Effector memory CD4-positive, alpha-beta T cell (primary cell): ENCODE measurements at places on chromosomes 16 and 17.

GRCh38 chr16:4692460-4693295, 684 bp upstream of the NUDT16L1 start:
- H3K4me3 ChIP-seq, result peak overlapping the region; percentile 81
- H3K36me3 ChIP-seq, result peaks cover 32% of the 10 kb centered on the region
- peaks cover 20% of the 10 kb centered on the region for H3K4me1 ChIP-seq
- DNase-seq, result no peak
- H3K27ac ChIP-seq, result peak overlapping the region; percentile 68

- H3K27ac ChIP-seq, result no peak overlapping the region
- no peaks in the 10 kb centered on the region for H3K27me3 ChIP-seq
- DNase-seq, result no peak
- H3K4me1 ChIP-seq, result no peaks in the 10 kb centered on the region
- H3K36me3 ChIP-seq, result peaks cover 15% of the 10 kb centered on the region
Measured at GRCh38 chr17:601244-601925, 113.3 kb downstream of the VPS53 start.

DNA sequence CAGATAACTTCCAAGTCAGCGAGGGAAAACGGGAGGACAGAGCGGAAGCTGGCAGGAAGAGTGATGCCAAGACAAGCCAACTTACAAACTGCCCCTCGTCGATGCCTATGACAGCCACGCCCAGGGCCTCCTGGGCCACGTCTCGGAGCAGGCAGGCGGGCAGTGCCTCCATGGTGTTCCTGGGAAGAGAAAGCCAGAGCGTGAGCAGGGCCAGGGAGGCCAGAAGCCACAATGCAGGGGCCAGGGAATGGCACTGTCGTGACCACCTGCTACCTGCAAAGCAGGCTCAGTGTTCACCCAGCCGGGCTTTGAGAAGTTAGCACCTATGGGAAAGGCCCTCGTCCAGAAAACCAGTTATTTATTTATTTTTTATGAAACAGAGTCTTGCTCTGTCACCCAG, 4.3 kb downstream of the TK1 start:
- no peak for DNase-seq
- no peaks in the 10 kb centered on the region for H3K4me1 ChIP-seq
- H3K27ac ChIP-seq, result no peak overlapping the region
- no peak overlapping the region for H3K4me3 ChIP-seq

DNA sequence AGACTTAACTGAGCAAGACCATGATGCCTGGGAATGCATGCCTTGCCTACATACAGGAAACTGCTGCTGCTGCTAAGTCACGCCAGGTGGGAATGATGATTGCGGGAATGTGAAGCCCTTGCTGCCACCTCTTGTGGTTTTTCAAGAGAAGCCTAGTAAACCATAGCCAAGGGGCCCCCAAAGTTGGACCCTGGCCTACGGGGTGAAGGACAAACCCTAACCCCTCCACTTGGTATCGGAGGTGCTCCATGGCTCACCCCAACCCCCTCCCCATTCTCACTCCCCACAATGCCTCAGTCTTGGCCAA, 233.9 kb downstream of the ZNF423 start:
- H3K4me1 ChIP-seq, result no peaks in the 10 kb centered on the region
- no peaks in the 10 kb centered on the region for H3K27me3 ChIP-seq
- no peak overlapping the region for H3K27ac ChIP-seq
- no peaks in the 10 kb centered on the region for H3K36me3 ChIP-seq
- H3K4me3 ChIP-seq, result no peak overlapping the region
- DNase-seq, result no peak

- H3K4me1 ChIP-seq, result no peaks in the 10 kb centered on the region
- H3K27me3 ChIP-seq, result no peaks in the 10 kb centered on the region
- DNase-seq, result no peak
- no peak overlapping the region for H3K4me3 ChIP-seq
- no peaks in the 10 kb centered on the region for H3K36me3 ChIP-seq
Measured at GRCh38 chr16:6066652-6067051, 969.1 kb upstream of the EEF2KMT start.

DNA sequence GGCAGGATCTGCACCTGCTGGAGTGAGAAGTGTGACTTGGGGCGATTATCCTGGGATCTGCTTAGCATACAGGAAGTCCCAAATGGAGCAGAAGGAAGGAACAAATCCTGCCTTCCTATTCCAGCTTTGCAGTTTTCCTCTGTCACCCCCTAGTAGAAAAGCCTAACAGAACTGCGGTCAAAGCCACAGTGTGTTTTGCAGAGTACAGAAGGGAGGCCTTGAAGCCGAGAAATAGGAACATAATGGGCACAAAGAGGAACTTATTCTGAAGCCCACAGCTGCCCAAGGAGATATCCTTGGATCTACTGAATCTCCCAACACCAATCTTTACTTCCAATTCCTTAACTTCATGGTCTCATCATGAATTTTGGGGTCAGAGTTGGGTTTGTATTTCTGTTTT, 8.5 kb downstream of the KRTAP1-5 start:
- no peak overlapping the region for H3K4me3 ChIP-seq
- no peaks in the 10 kb centered on the region for H3K4me1 ChIP-seq
- no peak overlapping the region for H3K27ac ChIP-seq

- no peak for DNase-seq
- no peaks in the 10 kb centered on the region for H3K36me3 ChIP-seq
- no peak overlapping the region for H3K4me3 ChIP-seq
- no peaks in the 10 kb centered on the region for H3K27me3 ChIP-seq
- H3K4me1 ChIP-seq, result no peaks in the 10 kb centered on the region
Measured at GRCh38 chr16:15486661-15487060, 52.3 kb downstream of the BMERB1 start.

GRCh38 chr16:30628628-30629540, 18.7 kb upstream of the ZNF689 start:
- no peak overlapping the region for H3K4me3 ChIP-seq
- H3K27ac ChIP-seq, result no peak overlapping the region
- no peaks in the 10 kb centered on the region for H3K27me3 ChIP-seq

GRCh38 chr17:80791758-80792284, 199.8 kb upstream of the CHMP6 start:
- H3K36me3 ChIP-seq, result no peaks in the 10 kb centered on the region
- DNase-seq, result no peak
- no peaks in the 10 kb centered on the region for H3K27me3 ChIP-seq
- H3K4me3 ChIP-seq, result peak overlapping the region; percentile 5
- peak overlapping the region; percentile 67 for H3K27ac ChIP-seq

- no peaks in the 10 kb centered on the region for H3K27me3 ChIP-seq
- no peak overlapping the region for H3K4me3 ChIP-seq
- no peak overlapping the region for H3K27ac ChIP-seq
Measured at GRCh38 chr17:49557312-49558024, 18.2 kb upstream of the NXPH3 start.

DNA sequence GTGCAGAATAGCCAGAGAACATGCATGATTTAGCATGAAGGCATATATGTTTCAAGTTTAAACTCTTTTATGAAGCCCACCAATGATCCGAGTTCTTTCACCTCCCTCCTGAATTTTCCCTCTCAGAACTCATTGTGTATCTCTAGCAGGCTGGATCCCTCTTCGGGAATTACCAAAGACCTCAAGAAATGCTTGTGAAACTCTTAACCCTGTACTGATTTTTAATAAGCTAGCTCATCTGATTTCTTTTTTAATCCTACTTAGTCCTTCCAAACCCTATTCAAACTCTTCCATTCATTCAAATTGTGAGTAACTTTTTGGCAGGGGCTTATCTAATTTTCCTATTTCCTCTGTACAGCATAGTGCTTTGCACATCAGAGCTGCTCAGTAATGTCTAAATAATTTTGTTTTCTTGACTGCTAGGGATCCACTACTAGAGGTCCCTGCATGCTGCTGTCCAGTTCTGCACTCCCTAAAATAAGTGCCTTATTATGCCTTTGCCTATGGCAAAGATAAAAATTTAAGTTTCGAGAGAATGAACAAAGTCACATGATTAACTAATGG, 723.8 kb downstream of the CDH11 start:
- H3K27ac ChIP-seq, result no peak overlapping the region
- no peaks in the 10 kb centered on the region for H3K4me1 ChIP-seq
- no peaks in the 10 kb centered on the region for H3K36me3 ChIP-seq
- H3K4me3 ChIP-seq, result no peak overlapping the region
- DNase-seq, result no peak
- H3K27me3 ChIP-seq, result no peaks in the 10 kb centered on the region

DNA sequence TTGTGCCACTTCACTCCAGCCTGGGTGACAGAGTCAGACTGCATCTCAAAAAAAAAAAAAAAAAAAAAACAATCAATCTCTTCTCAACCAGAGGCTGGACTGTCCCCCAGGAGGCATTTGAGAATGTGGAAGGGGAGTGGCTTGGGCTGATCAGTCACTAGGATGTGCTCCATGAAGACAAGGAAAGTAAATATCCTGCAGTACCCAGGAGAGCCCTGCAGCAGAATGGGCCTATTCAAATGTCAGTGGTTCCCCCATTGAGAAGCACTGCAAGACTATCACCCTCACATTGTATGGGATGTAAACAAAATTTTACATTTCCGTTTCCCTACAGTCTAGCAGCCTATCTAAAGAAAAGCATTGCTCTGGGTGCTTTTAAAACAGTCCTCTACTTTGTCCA, 70.3 kb downstream of the DNAH9 start:
- H3K4me1 ChIP-seq, result no peaks in the 10 kb centered on the region
- no peaks in the 10 kb centered on the region for H3K27me3 ChIP-seq
- no peak overlapping the region for H3K27ac ChIP-seq
- H3K36me3 ChIP-seq, result no peaks in the 10 kb centered on the region
- no peak for DNase-seq

GRCh38 chr16:82895843-82896242, 269.1 kb downstream of the CDH13 start:
- H3K4me3 ChIP-seq, result no peak overlapping the region
- no peak overlapping the region for H3K27ac ChIP-seq

DNA sequence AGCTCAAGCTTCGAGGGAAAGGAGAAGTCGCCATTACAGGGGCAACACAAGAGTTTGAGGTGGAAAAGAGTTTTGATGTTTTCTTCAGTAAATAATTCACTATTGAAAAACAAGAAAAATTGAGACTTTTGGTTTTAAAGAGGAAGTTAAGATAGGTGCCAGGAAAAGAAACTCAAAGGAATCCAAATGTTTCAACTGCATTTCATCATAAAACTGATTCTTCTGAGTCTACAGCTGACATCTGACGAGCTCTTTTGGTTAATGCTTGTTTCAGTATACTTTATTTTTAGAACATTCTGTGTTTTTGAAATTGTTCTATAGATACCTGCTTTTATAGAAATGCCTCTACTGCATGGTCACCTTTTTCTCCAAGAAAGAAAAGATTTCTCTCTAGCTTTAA, 54.0 kb downstream of the ERN1 start:
- H3K36me3 ChIP-seq, result peaks cover 65% of the 10 kb centered on the region
- H3K27me3 ChIP-seq, result no peaks in the 10 kb centered on the region

- no peaks in the 10 kb centered on the region for H3K4me1 ChIP-seq
- no peaks in the 10 kb centered on the region for H3K36me3 ChIP-seq
- no peak for DNase-seq
- H3K27ac ChIP-seq, result no peak overlapping the region
Measured at GRCh38 chr16:22035153-22035552, 27.2 kb downstream of the MOSMO start.

DNA sequence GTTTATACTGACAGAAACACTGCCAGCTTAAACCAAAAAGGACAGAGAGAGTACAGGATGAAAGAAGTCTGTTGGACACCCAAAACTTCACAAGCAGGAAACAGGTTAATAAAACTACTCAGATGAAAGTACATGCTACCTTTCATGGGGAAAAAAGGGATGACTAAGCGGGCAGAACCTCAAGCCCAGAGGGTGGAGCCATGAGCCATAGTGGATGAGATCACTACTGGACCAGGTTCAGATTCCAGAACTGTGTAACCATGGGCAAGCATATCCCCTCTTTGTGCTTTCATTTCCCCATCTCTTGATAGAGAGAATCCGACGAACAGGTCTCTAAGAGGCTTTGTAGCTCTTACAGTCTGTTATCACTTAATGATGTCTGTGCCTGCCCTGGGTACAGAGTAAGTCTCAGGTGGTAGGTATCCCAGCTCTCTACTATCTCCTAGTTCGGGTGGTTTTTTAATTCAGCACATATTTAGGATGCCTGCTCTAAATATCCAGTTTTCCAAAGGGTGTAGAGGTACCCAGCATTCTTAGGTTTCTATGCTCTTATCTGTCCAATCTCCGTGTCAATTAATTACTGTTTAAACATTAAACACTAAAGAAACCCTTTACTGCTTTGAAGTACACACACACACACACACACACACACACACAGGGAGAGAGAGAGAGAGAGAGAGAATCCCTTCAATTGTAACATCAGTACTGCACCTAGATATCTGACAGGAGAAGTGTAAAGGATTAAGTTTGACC, 206.7 kb downstream of the ZNF423 start:
- H3K4me3 ChIP-seq, result no peak overlapping the region
- no peaks in the 10 kb centered on the region for H3K4me1 ChIP-seq
- DNase-seq, result no peak
- no peak overlapping the region for H3K27ac ChIP-seq

GRCh38 chr17:57259306-57259705, 3.0 kb downstream of the MSI2 start:
- H3K4me3 ChIP-seq, result no peak overlapping the region
- H3K27me3 ChIP-seq, result no peaks in the 10 kb centered on the region
- no peak overlapping the region for H3K27ac ChIP-seq
- DNase-seq, result no peak
- H3K4me1 ChIP-seq, result peaks cover 21% of the 10 kb centered on the region

DNA sequence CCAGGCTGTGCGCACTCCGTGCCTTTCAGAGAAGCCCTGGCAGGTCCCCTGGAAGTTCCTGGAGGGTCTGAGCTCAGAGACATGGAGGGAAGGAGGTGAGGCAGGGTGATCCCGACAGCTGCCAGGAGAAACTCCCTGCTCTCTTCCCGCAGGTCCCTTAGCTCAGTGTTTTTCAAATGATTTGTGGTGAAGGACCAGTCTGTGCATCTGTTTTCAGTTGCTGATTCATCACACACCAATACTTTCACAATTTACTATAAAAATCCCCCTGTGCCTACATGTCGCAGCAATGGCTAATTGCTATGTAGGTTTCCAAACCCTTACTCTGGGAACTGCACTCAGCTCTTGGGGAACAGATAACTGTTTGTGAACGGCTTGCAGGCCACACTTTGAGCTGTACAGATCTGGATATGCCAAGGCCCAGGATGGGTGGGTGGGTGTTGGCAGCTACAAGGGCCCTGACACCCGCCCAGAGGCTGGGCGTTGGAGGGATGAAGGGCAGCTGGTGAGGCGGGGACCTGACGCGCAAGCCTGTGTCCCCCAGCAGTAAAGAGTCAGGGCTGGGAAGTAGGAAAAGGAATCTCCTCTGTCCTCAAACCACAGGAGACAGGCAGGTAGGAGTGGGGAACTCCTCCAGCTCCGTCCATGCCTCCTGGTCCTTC, 20.5 kb upstream of the EMP2 start:
- no peak overlapping the region for H3K4me3 ChIP-seq
- H3K4me1 ChIP-seq, result no peaks in the 10 kb centered on the region
- H3K27ac ChIP-seq, result no peak overlapping the region
- no peaks in the 10 kb centered on the region for H3K36me3 ChIP-seq
- DNase-seq, result no peak
